ENCODE measurements at places on chromosomes 4 and X.

GRCh38 chr4:3480528-3481112 lies 17.5 kb downstream of the DOK7 start:
- DNase-seq: peak; percentile 35

DNA sequence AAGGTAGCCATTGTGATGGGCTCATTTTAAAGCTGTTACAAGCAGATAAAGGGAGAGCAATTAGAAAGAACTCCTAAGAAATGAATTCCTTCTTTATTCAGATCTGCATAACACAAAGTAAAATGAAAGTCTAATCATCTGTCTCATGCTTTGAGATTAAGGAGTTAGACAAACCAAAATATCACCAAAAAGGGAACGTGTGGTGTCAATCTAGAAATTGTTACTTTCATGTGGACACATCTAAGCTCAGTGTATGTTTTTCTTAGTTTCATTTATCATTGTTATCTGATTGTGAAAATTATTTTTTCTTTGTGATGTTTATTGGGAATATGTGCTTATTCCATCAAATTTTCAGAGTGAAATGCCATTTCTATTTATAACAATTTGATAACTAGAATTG lies 80.3 kb downstream of the BANK1 start:
- no peak for DNase-seq

DNA sequence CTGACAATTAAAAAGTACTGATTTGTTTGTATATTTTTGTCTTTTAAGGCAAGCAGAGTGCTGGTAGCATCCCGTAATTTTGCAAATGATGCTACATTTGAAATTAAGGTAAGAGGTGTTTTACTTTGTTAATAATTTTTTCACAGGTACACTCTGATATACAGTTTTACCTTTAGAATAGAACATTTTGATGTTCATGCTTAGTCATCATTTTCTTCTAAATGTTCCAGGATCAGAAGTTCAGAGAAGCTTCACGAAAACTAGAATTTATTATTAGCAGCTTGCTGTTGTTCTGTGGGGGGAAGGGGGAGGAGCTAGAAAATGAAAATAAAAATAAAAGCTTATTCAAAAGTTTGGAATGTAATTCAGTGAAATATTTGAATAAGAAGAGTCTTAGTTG lies 5.5 kb downstream of the PDHA1 start:
- DNase-seq: no peak

DNA sequence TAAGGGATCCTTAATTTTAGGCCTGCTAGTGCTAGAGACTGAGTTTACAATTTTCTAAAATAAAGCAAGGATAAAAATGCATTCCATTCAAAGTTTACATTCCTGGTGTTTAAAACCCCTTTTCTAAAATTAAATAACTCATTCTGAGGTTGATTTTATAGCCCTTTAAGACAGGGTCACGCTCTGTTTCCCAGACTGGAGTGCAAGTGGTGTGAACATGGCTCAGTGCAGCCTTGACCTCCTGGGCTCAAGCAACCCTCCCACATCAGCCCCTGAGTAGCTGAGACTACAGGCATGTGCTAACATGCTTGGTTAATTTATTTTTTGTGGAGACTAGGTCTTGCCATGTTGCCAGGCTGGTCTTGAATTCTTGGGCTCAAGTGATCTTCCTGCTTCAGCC lies 6.8 kb upstream of the CDKL2 start:
- DNase-seq: no peak

- DNase-seq: no peak
Measured at GRCh38 chrX:15747626-15748173, 9.6 kb downstream of the CA5B start.

DNA sequence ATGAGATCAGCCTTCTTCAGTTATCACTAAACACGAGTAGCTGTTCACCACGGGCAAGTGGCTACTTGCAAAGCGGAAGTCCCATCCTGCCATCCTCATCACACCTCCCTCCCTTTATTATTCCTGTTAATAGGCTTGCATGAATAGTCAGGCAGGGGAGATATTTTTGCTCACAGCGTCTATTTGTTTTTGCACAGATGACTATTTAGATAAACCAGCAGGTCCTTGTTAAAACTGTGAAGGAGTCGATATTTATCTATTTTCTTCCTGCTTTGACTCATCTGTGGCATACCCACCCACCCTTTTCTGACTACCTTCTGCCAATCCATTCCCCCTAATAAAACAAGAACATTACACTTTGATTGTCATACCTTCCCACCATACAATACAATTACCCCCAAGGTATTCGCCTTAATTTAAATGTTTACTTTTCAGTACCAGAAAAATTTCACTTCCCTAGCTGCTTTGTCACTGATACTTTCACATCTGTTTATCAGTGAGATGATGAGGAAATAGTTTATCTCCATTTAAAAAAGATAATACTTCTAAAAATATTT lies 96.6 kb upstream of the BANK1 start:
- peak; percentile 80 for DNase-seq

Measured in NCI-H1694 treated with DMSO at 0.1 percent for 48 hours (cell line).